Stimulated activated CD8-positive, alpha-beta memory T cell treated with anti-CD3 and anti-CD28 coated beads, Interleukin-2, amount 100 ng/mL, for 1 hour (primary cell): ENCODE measurements at places on chromosomes 5 and 9.

DNA sequence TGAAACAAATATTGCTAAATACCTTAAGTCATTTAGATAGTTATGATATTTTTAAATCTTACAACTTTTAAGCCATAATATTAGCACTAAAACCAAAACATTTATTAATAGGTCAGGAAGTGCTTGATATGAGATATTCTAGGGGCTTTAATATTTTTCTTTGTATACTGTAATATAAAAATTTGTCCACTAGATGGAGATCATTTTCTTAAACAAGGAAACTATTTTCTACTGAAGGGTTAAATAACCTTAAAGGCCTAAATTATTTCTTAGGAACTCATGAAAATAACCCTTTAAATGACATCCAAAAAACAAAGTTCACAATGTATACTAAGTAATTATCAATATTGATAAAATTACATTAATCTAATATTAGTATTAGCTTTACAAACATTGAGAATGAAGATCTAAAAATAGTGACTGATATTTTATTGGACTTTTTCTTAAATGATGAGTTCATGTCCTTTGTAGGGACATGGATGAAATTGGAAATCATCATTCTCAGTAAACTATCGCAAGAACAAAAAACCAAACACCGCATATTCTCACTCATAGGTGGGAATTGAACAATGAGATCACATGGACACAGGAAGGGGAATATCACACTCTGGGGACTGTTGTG lies 635.7 kb downstream of the RAB3C start:
- no peak for DNase-seq

- no peak for DNase-seq
Observed at GRCh38 chr9:135905380-135906258, 1.7 kb downstream of the CAMSAP1 start.

- peak; percentile 6 for DNase-seq
Observed at GRCh38 chr5:112923148-112923917, 1.3 kb upstream of the REEP5 start.

- DNase-seq: no peak
Observed at GRCh38 chr5:57002959-57003485, 51.1 kb upstream of the MIER3 start.

DNA sequence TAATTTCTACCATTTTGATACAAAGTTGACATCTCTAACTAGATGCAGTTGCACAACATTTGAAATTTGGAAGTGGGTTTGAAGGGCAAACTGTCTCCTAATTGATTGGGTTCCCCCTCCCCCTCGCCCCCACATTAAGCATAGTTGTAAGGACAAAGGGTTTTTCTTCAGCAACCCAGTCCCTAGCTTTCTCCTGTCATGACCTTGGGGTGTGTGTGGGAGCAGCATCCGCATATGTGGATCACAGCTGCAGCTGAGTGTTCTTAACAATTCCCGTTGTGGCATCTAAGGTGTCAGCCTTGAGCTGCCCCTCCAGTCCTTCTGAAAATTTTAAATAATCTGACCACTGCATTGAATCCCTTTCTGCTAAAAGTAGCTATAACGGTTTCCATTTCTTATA lies 141.3 kb upstream of the CDH10 start:
- no peak for DNase-seq

DNA sequence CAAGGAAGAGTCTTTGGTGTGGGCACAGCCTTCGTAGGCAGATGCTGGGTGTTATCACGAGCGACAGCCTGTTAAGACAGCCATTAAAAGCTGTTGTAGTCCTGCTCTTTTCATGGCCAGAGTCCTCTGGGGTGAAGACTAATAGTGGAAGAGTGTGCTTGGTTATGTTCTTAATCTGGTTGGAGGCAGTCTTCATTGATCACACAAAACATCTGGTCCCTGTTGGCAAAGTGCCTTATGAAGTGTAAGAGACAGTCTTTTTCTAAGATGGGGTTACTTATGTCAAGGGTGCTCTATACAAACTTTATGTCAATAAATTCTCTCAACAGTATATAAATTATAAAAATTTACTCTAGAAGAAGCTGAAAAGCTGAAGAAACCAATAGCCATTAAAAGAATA lies 280.4 kb downstream of the CAAP1 start:
- DNase-seq: no peak

- no peak for DNase-seq
Observed at GRCh38 chr5:135592312-135593045, 13.7 kb upstream of the CXCL14 start.

GRCh38 chr9:117697046-117697445 lies 7.2 kb upstream of the TLR4 start:
- no peak for DNase-seq

DNA sequence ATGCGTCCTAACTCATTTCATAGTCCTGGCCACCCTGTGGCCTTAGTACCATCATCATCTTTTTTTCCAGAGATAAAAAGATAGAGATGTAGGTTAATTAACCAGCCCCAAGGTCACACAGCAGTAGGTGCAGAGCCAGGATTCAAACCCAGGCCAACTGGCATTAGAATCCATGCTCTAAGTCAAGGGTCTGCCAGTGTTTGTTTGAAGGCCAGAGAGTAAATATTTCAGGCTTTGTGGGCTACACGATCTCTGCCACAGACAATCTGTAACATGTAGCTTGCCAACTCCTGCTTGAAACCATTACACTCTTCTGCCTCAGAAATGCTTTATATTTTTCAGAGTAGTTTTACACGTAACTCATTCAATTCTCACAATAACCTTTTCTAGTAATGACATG lies 119.6 kb downstream of the EFNA5 start:
- DNase-seq: no peak

DNA sequence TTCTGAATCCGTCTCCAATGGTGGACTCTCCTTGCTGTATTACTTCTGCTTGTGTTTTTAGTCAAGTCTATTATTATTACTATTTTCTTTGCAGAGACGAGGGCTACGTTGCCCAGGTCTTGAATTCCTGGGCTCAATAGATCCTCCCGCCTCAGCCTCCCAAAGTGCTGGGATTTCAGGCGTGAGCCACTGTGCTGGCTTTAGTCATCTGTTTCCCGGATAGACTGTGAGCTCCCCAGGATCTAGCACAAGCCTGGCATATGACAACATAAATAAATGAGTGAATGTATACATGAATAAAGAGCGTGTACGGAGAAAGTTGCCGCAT lies 439 bp upstream of the DDX46 start:
- DNase-seq: no peak

DNA sequence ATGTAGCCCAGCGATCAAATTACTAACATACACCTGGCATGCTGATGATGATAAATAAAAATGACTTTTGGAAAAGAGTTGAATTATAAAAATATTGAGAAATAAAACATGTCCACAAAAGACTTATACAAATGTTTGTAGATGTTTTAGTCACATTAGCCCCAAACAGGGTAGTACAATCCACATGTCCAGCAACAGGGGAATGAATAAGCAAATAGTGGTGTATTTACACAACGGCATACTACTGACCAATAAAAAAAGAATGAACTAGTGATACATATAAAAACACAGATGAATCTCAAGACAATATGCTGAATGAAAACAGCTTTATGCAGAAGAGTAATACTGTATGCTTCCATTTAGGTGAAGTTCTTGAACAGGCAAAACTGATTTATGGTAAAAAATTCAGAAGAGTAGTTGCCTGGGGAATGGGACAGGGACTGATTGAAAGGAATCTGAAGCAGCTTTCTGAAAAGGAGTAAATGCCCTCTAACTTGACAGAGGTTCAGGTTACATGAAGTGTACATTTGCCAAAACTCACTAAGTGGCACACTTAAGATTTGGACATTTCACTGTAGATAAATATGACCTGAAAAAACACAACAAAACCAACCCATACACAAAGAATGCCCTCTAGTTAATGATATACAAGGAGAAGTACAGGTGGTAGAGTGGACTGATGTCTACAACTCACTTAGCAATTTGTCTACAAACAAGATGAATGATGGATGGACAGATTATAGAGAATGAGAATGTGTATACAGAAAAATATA lies 35.4 kb downstream of the ACTL7A start:
- DNase-seq: no peak

DNA sequence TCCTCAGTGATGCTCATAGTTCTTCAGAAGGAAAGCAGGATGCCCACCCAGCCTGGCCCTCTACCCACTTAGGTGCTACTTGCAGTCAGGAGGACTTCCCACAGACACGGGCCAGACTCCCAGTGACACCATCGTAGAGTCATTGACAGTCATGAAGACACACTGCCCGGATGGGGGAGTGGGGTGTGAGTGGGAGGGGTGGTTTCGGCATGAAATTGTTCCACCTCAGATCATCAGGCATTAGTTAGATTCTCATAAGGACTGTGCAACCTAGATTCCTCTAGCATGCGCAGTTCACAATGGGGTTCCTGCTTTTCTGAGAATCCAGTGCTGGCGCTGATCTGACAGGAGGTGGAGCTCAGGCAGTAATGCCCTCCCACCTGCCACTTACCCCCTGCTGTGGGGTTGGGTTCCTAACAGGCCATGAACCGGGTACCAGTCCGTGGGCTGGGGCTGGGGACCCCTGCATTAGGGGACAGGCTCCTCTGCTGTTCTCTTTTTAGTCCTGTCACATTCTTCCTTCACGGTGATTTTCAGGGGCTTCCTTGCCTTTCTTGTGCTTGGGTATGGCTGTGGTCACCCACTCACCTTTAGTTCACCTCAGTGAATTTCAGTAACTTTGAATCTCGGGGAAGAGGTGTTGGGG lies 88.2 kb upstream of the ANKRD55 start:
- no peak for DNase-seq

DNA sequence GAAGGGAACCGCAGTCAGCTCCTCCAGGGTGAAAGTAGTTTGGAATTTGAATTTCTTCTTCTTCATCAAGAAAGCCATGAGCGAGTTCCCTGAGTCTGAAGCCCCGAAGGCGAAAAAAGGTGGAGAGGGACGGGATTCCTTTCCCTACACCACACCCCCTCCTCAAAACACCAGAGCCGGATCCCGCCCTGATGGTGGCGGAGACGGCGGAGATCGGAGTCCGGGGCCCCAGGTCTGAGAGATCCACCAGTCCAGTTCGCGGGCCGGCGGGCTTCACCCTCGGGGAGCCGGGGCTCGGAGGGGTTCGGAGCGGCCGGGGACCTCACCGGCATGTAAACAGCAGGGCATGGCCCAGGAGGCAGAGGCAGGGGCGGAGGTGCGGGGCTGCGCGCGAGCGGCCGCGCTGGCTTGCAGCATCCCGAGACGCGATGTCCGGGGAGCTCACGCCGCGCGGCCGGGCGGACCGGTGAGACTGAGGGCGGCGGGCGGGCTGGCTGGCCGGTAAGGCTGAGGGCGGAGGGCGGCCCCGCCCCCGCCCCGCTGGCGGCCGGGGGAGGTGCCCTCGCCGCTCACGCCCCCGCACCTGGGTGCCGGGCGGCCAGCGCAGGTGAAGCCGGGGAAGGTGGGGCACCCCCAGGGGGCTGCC lies 606 bp downstream of the EEIG1 start:
- DNase-seq: no peak

GRCh38 chr5:3032513-3032912 lies 281.0 kb upstream of the IRX2 start:
- no peak for DNase-seq

GRCh38 chr9:111833941-111834340 lies 39.2 kb upstream of the SHOC1 start:
- no peak for DNase-seq

- no peak for DNase-seq
Observed at GRCh38 chr9:117744856-117745389, 40.7 kb downstream of the TLR4 start.

DNA sequence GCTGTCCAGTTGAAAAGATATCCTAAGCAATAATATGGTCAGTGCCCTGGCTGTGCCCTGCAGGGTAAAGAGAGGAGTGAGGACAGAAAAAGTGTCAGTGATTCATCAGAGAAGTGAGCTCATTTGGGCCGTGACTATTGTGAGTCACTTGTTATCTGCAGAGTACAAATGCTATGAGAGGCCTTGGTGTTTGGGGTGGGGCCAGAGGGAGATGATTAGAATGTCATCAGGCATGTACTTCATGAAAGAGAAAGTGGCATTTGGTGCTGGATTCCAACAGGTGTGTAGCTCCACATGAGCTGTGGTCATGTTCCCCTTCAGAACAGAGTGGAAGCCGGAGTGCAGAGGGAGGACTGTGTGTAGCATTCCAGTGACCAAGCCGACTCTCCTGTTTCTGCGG lies 174.1 kb downstream of the KDM4C start:
- no peak for DNase-seq

- DNase-seq: no peak
Observed at GRCh38 chr9:81546489-81546888, 142.9 kb downstream of the TLE1 start.

DNA sequence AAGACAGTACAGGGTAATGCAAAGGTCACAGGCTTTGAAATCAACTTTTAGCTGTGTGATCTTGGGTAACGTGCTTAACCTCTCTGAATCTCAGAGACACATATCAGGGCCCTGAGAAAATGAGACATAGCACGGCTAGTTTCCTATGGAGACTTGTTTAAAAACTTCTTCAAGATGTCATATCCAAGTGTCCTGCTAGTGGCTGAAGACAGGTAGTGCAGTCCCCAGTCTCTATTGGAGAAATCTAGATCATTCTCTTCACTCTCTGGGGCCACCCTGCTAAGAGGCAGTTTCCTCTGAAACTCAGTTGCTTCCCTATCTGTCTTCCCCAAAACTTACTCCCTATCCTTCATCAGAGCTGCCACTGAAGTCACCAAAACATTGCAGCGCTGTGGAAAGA lies 30.3 kb upstream of the GRXCR2 start:
- no peak for DNase-seq

- DNase-seq: no peak
Observed at GRCh38 chr9:8011974-8012373, 212.4 kb upstream of the DMAC1 start.

- DNase-seq: no peak
Observed at GRCh38 chr9:36191686-36192085, 965 bp downstream of the CLTA start.

GRCh38 chr9:121744002-121744686 lies 92.7 kb downstream of the DAB2IP start:
- DNase-seq: no peak

GRCh38 chr5:139474890-139475791 lies 4.3 kb downstream of the SMIM33 start:
- no peak for DNase-seq

DNA sequence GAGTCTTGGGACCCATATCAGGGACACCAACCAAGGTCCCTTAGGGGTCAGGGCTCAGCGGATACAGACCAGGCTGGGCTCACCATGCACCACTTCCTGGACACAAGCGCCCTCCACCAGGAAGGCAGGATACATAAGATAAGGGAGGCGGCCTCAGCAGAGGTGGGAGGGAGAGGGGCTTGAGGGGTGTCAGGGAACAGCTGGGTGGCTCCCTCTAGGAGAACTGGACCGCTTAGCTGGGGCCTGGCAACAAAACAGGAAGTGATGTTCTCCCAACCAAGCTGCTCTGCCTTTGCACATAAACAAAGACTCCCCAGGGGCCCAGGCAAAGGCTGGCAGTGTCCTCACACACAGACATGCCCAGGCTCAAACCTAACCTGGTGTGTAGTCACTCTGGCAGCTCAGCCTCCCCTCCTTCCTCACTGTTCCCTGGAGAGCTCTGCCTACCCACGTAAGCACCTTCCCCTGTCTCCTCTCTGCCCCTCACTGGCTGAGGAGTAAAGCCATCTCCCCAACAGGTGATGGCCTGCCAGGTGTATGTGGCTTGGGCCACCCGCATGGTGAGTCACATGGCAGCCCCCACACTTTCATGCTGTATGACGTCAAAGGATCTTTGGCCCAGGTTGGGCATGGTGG lies 5.8 kb upstream of the BICD2 start:
- no peak for DNase-seq

- no peak for DNase-seq
Observed at GRCh38 chr9:111198936-111199335, 131.1 kb downstream of the OR2K2 start.

- no peak for DNase-seq
Observed at GRCh38 chr5:111299831-111300432, 75.7 kb downstream of the CAMK4 start.

- DNase-seq: no peak
Observed at GRCh38 chr5:54909911-54910870, 75.2 kb downstream of the ESM1 start.
